ENCODE measurements at places on chromosomes 2 and 18.

DNA sequence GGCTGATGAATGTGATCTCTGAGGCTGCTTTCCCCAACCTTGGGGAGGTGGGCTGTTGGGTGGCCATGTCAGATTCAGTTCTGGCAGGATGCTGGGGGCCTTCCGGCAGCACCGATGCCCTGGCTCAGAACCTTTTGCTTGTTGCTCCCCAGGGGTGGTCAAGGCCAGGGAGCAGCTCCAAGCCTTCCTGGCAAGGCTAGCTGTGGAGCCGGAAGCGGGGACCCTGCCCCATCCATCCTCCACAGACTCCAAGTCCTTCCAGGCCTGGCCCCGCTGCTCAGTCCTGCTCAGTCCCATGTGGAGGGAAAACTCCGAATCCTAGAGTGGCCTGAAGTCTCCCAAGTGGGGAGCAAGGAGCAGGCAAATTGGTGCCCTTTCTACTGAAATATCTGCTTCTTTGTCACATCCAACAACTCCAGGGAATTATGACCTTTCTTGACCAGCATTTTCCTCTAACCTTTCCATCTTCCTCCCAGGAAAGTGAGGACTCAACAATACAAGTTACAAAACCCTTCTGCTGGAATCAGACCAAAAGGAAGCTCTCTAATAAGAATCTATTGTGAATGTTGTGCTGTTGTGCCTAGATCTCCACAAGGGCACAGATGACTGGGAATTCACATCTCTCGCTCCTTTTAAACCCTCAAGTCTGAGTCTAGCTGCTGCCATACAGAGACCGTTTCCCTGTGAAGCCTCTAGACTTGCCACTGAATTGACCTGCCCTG, 134.0 kb downstream of the MCFD2 start:
- DNase-seq = no peak

- DNase-seq = no peak
Observed at GRCh38 chr2:113223813-113224212, 50.0 kb downstream of the PSD4 start.

GRCh38 chr2:169662744-169663143, 31.5 kb downstream of the CFAP210 start:
- DNase-seq = no peak

GRCh38 chr18:23994361-23994902, 20.1 kb upstream of the TTC39C start:
- peak; percentile 2 for DNase-seq

DNA sequence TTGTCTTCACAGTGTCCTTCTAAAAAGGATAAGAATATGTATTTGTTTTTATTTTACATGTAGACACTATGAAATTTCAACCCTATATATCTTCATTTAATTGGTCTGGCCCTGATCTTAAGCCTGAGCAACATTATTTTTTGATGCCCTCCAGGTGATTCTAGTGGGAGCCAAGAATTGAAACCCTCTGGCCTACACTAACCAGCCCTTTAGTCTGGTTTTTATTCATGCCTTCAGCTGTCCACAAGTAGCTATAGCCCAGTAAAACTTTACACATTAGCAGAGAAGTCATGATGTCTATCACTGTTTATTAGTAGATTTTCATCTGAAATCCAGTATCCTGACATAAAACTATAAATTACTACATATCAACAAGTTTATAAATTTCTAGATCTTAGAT, 52.7 kb upstream of the UBXN4 start:
- no peak for DNase-seq

DNA sequence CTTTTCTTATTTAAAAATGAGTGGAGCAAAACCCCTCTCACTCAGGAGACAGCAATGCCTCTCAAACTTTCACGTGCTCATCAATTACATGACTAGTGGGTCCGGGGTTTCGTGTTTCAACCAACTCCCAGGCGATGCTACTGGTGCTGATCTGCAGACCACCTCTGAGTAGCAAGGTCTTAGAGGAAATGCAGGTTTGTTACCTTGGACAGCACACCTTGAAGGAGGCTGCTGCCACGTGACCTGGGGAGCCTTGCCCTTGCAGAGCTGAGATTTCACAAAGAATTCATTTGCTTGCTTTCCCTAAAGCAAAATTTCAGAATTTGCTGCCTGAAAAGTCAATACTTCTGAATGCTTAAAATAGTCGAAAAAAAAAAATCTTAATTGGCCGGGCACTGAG, 32.4 kb downstream of the SMIM21 start:
- no peak for DNase-seq

DNA sequence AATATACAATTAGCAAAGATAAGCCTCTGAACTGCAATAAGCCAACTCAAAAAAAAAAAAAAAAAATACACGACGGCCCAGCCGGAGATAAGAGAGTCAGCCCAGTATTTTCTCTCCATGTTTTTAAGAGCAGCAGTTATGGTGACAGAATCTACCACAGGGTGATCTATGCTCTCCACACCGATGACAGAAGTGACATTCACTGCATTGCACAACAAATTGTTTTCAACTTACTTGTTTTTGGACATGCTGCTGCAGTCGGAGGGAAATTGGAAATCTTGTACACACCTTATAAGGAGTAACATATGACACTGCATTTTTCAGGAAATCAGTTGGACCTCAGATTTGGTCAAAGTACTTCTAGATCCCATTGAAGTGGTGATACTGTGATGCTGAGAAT, 23.3 kb upstream of the APOB start:
- DNase-seq = no peak

DNA sequence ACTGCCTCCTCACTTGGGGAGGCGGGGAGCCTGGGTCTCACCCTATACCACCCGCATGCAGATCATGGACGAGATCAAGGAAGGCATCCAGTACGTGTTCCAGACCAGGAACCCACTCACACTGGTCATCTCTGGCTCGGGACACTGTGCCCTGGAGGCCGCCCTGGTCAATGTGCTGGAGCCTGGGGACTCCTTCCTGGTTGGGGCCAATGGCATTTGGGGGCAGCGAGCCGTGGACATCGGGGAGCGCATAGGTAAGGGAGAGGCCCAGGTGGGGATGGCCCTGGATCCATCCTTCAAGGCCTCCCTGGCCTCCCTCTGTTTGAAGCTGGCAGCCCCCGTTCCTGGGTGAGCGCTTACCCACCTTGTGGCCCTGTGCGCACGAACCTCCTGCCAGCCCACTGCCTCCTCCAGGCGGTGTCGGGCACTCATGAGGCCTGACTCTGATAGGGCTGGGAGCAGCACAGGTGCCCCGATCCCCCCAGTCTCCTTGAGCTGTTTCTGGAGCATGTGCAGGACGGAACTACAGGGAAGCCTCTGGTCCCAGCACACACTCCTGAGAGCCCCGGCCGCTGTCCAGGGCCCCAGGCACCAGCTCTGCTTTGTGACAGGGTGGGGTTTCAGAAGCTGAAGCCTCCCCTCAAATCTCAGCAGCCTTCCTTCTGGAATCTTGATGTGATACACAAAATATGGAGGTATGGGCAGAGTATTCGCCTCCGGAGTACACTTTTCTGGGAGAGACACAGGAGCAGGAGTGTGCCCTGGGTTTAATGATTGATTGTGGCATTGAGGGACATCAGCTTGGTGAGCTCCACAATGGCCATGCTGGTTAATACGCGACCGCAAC, 708 bp downstream of the AGXT start:
- DNase-seq = no peak

GRCh38 chr2:19682493-19682892, 219.3 kb downstream of the TTC32 start:
- no peak for DNase-seq

- no peak for DNase-seq
Observed at GRCh38 chr2:101766337-101766736, 68.8 kb downstream of the MAP4K4 start.

GRCh38 chr2:120246546-120247300, 5.9 kb upstream of the RALB start:
- DNase-seq = no peak

DNA sequence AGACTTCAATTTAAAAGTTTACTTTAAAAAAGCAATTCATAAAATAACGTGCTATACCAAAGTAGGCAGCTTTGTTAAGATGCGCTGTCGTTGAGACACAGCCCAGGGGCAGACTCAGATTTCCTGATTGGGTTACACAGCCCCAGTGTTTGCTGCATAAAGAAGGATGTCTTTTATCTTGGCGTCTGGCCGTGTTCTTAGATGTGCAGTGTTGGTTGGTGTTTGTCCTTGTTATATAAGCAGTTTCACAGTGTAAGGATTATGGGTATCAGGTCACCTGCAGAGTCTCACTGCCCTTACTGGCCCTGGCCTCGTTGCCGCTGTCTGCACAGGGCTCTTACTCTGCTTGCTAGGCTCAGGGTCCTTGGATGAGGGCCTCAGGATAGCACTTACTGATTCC, 108.5 kb downstream of the WDSUB1 start:
- DNase-seq = no peak

DNA sequence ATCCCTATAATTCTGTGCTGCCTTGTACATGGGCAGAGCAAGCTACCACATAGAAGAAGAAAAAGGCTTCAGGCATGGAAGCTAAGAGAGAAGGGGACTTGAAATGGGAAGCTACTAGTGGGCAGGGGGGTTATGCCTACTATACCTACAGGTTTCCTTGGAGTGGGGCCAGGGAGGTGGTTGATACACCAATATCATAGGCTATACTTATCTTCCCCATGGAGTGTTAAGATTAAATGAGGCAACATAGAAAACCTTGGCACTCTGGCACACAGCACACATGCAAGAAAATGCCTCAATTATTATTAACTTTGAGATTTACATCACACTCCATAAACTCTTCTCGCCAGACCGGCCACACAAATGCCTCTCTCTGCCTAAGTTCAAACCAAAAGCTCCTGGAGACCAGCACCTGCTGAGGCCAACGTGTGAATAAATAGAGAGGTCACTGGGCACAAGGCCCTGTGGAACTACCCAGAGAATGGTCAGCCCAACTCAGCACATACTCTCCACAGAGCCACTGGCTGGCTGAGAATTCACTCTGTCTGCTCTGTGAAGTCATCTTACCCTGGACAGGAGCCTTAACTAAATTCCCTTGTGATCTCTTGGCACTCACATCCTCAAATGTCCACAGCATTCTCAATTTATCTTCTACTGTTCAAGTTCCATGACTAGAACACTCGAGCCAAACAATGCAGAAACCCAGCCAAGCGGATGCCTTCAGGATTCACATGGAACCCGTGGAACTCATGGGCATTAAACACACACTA, 498.7 kb downstream of the BCL11A start:
- no peak for DNase-seq

DNA sequence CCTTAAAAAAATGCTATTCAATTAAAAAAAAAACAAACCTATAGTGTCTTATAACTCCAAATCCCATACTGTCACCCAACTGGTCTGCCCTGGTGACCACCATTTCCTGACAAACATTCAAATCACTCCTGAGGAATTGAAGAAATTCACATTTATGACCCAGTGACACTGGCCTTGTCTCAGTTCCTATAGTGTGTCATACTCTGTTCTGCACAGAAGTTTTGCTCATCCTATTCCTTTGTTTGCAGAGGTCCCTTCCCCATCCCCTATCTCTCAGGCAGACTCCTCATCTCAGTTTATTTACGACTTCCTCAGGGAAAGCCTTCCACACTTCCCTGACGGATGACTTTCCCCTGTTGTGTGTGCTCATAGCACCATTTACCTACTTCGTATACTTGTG, 14.7 kb downstream of the ZC3H6 start:
- no peak for DNase-seq

DNA sequence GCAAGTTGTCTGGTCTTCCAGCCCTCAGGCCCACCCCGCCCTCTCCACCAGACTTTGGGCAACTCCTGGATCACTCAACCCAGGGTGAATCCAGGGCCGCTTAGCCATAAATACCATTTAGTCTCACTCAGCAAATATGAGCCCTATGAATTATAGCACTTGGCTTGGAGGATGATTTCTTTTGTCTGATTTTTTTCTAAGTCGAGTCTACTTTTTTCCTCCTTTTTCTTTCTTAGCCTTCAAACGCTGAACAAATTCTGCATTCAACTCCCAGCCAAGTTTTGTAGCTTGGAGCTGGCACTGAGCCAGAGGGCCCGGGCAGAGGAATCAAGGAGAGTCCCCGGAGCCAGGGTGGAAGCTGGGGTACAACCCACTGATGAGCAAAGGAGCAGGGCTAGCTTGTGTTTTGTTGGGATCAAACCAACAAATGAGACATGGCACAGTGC, 48.7 kb downstream of the SERTAD2 start:
- DNase-seq = no peak

GRCh38 chr2:72051971-72052505, 95.6 kb downstream of the CYP26B1 start:
- DNase-seq = no peak

- DNase-seq = peak; percentile 64
Observed at GRCh38 chr2:239275044-239275685, 125.7 kb downstream of the HDAC4 start.

DNA sequence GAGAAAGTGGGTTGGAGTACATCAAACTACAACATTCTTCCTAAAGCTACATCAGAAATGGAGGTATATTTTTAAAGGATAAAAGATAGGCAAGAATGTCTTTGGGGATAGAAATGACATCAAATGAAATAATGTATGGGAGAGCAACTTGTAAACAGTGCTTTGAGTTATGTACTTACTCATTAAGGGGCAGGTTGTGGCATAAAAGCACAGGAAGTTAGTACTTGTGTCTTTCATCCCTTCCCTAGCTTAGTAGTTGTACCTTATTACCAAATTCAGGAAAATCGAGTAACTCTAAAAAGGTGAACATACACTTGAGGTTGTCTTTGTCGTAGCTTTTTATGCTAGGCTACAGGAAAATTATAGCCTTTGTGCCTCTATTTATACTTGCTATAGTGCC, 28.9 kb downstream of the PPP1CB start:
- DNase-seq = no peak

DNA sequence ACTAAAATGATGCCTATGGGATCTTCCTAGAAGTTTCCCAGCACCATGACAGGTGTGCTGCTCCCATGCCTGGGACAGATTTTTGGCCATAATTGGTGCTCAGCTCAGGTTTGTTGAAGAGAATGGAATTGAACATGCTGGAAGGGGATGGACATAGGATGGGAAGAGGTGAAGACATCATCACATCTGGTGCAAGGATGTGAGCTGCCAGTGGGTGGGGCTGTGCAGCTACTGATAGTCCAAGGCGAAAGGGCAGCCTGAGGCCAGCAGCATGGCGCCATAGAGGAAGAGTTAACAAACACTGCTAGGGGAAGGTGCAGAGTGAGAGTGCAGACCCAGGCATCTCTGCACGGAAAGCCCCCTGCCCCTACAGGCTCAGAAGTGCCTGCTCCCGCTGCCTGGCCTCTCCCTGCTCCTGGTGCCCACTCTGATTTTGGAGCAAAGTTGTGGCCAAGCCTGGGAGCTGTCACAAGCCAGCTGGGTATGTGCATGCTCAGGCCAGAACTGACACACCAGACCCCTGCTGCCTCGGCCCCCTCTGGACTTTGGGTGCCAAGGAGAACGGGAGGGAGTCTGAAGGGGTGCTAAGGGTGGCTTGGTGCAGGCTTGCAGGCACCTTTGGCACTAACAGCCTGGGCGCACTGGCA, 178.6 kb downstream of the ZBTB7C start:
- peak; percentile 1 for DNase-seq

GRCh38 chr18:78562531-78562961, 417.1 kb upstream of the SALL3 start:
- DNase-seq = no peak

GRCh38 chr2:207284556-207285472, 119.1 kb upstream of the KLF7 start:
- DNase-seq = no peak

GRCh38 chr18:78436110-78436509, 543.5 kb upstream of the SALL3 start:
- DNase-seq = no peak

Data from GOT3 (cell line).